NCI-H1694 (cell line): ENCODE measurements at places on chromosomes 1 and 21.

- no peak for DNase-seq
Observed at GRCh38 chr1:243979396-243979795, 71.7 kb upstream of the ZBTB18 start.

DNA sequence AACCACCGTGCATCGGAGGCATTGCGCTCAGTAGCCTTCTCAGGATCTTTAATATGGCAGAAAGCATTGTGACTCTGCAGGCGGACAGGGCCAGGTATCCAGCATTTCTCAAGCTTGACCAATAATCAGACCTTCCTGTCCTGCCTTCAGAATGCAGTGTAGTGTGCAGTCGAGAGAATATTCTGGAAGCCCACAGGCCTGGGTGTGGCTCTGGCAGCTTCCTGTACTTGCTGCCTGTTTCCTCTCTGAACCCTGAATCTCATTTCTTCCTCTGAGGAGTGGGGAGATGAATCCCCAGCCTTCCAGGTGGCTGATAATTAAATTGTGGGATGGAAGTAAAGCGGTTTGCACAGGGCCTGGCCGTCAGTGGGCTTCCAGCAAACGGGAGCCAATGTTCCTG is 42.3 kb downstream of the ACTL8 start:
- DNase-seq, result no peak

DNA sequence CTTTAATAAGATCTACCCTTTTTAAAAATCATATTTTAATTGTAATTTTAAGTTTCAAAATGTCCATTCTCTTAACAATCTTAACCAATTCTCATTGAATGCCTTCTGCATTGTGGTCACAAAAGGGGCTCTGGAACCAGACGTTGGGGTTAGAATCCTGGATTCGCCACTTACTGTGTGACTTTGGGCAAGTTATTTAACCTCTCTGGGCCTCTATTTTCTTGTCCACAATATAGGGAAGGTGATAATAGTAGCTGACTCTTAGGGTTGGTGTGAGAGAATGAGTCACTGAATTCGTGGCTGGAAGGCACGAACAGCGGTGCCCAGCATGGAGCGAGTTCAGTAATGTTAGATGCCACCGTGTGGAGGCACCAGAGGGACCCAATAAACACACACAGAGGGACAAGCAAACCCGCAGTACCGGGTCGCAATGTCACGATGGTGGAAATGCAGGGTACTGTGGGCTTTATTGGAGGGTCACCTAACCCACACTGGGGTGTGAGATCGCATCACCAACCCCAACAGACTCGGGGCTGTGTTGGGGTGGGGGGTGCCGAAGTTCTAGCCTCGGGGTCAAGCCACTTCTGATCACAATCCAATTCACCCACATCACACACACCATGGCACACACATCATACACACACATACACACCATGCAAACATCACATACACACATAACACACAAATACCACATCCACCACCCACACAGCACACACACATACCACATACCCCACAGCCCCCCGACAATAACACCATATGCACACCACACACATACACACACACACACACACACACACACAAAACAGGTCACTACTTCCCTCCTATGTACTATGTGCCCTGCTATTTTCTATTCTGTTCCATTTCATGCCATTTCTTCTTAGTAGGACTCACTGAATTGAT is 27.0 kb upstream of the IFNAR2 start:
- DNase-seq, result no peak

- DNase-seq, result no peak
Observed at GRCh38 chr1:169121146-169121923, 14.8 kb downstream of the ATP1B1 start.

- DNase-seq, result no peak
Observed at GRCh38 chr21:36135391-36136102, 668 bp downstream of the CBR3 start.

- DNase-seq, result no peak
Observed at GRCh38 chr1:1847061-1847850, 43.6 kb downstream of the GNB1 start.

GRCh38 chr21:33975548-33976081 is 60.0 kb upstream of the ATP5PO start:
- DNase-seq, result no peak

DNA sequence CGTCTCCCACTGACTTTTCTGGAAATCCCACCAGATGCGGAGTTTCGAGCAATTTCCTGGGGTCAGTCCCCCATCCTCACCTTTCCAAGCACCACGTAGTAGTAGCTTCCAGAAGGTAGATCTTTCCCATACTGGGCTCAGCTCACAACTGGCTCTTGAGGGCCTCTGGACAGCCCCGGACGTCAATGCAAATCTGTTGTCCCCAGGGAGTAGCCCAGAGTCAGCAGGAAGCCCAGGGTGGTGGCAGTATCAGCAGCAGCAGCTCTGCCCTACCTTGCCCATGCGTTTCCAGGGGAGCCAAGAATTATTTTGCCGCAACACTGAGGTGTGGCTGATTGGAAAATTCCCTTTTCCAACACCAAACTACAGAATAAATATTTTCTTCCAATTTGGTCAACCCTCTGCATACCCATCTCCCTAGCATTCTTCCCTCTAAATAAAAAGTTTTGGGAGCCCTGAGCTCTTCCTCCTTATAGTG is 70.3 kb downstream of the CD46 start:
- no peak for DNase-seq

GRCh38 chr1:25355841-25356395 is 17.8 kb downstream of the TMEM50A start:
- DNase-seq, result no peak

DNA sequence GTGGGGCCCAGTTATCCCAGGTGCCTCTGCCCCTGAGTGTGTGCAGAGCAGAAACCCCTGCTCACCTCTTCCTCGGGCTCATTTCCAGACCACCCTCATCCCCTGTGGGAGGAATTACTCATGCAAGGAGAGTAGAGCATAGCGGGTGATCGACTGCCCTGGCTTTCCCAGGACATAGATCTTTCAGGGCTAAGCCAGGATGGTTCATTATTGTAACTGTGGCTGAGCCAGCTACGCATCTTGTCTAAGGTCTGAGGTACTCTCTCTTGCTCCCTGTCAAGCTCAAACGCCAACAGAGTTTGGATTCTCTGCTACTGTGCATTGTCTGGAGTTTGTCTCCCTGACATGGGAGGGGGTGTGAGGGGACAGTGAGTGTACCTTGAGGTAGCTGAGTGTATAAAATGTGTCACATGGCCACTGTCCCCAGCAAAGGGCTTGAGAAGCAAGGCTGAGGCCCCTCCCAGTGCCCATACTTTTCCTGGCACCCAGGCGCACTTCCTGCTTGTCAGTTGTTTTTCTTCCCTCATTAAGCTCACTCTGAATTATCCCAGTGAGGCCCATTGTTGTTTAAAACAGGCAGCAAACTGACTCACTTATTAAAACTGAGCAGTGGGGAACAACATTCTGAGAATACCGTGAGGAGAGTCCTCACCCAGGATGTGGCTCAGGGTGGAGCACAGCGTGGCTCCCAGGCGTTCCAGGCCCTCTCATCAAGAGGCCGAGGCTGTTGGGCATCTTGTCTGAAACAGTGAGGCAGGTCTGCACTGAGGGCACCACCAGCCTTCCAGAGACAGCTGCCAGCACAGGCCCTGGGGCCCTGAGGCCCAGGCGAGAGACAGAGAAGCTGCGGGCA is 92.9 kb downstream of the LAMC2 start:
- DNase-seq, result no peak

GRCh38 chr1:19087017-19087736 is 122.9 kb downstream of the UBR4 start:
- DNase-seq, result no peak

DNA sequence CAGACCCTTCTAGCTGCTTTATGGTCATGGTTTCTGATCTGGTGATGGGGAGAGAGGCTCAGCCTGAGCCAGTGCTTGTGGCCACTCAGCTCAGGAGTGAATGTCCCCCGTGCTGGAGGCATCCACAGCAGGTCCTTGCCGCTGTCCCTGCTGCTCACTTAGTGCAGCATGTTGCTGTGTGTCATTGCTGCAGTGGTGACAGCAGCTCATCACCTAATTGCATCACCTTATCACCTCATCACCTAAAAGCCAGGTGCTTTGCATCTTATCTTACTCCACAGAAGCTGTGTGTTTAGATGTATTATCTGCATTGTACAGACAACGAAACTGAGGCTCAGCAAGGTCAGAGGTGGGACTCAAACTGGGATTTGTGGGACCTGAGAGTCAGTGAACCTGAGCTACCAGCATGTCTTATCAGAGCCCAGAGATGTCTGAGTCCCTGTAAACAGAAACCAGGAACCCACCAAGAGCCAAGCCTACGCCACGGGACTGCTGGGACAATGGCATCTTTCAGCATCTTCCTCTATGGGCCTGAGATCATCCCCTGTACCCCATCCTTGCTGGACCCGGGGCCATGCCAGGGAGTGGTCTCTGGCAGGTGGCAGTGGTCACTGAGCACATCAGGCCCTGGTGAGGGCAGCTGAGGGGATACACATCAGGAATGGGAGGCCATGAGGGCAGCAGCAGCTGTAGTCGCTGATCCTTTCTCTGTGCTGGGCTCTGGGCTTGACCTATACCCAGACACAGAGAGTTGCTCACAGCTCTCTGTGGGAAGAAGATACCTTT is 6.5 kb downstream of the PODN start:
- no peak for DNase-seq

- DNase-seq, result no peak
Observed at GRCh38 chr1:241453732-241454131, 65.8 kb downstream of the FH start.

GRCh38 chr1:11039351-11040104 is 7.5 kb downstream of the MASP2 start:
- DNase-seq, result no peak

GRCh38 chr1:32724678-32725614 is 22.4 kb upstream of the SYNC start:
- DNase-seq, result no peak
